ENCODE measurements at places on chromosomes 3 and 15.
A peak's percentile ranks its signal among the peaks of the same experiment; 100 is the strongest.

DNA sequence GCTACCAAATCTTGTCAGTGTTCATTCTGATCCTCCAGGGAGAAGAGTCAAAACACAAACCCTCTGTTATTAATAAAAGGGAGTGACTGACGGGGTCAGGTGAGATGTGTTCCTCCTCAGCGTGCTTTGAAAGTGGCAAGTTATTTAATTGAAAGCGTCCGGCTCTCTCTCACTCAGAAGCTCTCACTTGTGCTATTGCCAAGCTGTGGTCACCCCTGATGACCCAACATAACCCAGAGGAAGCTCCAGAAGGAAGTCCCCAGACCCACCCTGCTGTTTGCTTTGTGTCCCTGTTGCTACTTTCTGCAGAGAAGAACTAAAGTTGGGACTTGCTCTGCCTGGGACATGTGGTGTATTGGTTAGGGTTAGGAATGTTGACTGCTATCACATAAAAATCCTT is 235.6 kb downstream of the EDEM1 start:
- DNase-seq, result no peak

GRCh38 chr3:143918848-143919247 is 52.8 kb upstream of the DIPK2A start:
- DNase-seq, result no peak

DNA sequence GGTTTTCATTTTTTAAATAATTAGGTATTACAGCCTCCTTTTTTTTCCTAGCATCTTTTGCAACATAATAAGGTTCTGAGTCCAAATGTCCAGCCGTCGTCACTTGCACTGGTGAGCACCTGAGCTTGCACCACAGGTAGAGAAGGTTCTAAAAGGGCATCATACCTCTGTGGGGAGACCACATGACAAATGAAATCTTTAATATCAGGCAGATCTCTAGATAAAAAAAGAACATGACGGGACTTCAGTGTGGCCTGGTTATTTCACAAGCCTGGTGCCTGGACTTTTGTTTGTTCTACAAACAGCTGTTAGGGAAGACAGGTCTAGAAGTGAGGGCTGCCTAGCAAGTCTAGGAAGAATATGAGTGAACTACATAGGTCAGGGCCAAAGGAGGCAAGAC is 3.6 kb downstream of the ZBED2 start:
- DNase-seq, result no peak

DNA sequence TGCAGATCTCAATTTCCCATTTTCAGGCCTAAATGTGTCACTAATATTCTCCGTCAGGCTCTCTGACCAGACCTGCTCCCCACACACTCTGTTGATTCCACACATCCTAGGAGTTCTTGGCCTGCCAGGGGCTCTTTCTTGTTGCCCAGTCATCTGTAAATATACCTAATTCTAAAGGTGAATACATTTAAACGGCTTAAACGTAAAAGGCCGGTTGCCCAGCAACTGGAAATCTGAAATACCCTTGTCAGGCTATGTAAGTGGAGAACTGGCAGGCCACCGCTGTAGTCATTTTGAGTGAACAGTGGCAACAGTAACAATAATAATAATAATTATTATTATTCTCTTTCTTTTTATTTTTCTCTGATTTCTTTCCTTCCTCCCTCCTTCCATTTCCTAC is 302.7 kb downstream of the AGBL1 start:
- no peak for DNase-seq

GRCh38 chr15:93088200-93088980 is 621 bp downstream of the RGMA start:
- no peak for DNase-seq

DNA sequence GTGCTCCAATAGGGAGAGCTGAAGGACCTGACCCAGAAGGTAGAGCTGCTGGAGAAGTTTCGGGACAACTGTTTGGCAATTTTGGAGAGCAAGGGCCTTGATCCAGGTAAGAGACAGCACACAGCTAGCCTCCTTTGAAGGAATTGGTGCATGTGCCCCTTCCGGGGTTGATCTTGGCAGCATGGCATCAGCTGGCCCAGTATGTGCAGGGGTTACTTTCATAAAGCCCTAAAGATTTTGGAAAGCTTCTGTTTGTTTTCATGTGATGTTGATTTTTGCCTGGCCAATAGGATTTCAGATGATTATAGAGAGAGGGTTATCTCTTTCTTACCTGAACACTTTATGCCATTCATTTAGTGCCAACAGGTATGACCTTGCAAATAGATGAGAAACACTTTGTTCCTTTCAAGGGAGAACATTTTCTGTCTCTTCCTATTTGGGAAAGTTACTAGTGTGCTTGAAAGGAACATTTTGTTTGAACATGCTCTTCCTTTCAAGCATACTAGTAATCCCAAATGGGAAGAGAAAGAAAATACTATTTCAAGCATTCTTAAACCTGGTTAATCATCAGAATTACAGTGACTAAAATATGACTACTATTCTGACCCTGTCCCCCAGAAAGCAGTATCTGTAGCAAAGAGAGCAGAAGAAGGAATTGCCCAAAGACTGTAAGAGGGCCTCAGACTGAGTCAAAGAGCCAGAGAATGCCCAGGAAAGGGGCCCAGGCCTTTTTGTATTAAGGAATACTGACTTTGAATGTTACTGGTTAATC is 7.5 kb downstream of the KNSTRN start:
- DNase-seq, result no peak

GRCh38 chr3:168981396-168981795 is 682.1 kb downstream of the MECOM start:
- DNase-seq, result peak; percentile 51

GRCh38 chr15:49116108-49116857 is 39.1 kb downstream of the COPS2 start:
- no peak for DNase-seq

DNA sequence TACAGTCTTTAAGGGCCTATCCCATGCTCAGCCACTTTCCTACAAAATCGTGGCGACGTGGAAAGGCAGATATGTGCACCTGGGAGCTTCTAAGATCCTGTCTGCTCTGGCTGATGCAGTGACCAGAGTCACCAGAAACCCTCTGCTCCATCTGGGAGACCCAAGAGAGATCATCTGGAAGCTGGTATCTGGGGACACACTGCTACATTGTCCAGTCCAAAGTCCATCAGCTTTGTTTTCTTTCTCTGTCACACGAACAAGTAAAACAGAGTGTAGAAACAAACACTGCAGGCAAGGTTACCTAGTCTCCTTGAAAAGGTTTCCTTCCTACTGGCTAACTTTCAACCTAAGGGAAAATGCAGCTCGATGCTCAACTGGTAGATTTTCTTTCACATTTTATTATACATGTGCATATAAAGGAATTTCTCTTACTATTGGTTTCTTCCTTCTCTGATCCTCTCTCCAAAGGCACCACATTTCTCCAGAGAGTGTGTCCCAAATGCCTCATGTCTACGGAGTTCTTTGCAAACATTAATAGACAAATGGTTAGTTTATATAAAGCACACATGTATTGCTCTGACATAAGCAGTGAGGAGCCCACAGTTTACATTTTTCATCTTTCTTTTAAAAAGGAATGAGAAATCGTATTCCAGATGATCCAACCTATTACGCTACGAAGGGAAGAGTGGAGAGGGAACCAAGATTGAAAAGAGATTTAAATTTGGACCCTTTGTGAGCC is 8.3 kb upstream of the GREM1 start:
- DNase-seq, result no peak

DNA sequence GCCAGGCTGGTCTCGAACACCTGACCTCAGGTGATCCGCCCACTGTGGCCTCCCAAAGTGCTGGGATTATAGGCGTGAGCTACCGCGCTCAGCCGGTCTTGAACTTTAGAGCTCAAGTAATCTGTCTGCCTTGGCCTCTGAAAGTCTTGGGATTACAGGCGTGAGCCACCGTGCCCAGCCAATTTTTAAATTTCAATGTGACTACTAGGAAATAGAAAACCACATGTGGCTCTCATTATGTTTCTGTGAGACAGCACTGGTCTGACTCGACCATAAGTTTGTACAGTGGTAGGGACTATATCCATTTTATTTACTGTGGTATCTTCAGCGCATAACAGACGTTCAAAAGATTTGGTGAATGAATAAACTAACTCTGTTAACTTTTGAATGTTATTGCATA is 9.1 kb downstream of the ZFAND6 start:
- DNase-seq, result peak; percentile 85

- peak; percentile 66 for DNase-seq
Measured at GRCh38 chr3:179454887-179455286, 3.6 kb upstream of the GNB4 start.

Measured in fibroblast of mammary gland (primary cell).